ENCODE measurements at places on chromosomes 16 and 17.

- no peak for DNase-seq
Measured at GRCh38 chr16:22322021-22322471, 24.8 kb downstream of the POLR3E start.

DNA sequence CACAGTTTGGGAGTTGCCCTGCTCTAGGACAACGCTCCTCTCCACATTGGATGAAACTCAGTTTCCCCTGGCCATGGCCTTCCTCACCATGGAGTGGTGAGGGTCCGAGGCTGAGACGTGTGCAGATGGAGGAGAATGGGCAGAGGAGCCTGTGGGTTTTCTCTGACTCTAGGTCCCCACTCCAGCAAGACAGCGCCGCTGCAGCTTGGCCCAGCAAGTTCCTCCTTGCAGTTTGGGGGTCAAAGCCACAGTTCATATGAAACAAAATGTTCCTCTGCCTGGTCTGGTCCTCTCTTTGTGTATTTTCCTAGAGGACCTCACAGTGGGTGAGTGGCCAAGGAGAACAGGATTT lies 2.3 kb downstream of the C16orf54 start:
- DNase-seq: no peak

DNA sequence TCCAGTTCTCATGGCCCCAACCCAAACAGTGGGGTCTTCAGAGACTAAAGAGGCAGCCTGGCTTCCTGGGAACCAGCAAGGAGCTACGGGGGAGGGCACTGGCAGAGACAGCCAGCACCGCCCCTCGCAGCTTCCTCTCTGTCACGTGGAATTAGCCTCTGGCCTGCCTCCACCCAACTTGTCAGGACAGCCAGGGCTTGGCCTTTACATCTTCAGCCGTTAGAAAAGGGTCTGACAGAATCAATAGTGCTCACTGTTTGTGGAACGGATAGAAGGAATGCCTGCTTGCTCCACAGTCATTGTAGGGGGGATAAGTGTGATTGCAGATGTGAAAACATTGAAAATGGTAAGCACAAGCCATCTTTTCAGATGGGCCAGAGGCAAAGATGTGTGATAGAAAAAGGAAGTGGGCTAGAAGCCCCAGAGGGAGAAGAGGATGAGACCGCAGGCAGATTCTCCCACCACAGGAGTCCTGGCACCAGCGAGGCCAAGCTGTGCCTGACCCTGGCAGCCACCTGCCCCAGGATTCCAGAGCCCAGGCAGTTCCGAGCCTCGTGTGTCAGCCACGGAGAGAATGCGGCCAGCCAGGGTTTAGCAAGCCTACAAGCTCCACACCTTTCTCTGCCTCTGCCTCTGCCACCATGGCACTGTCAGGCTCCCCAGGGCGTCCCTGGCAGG lies 18.6 kb downstream of the GRIN2C start:
- DNase-seq: no peak

- no peak for DNase-seq
Measured at GRCh38 chr16:30901201-30902028, 5.0 kb downstream of the CTF1 start.

GRCh38 chr17:78130090-78130436 lies 508 bp upstream of the TMC8 start:
- DNase-seq: no peak

GRCh38 chr16:20301840-20302239 lies 25.5 kb downstream of the GP2 start:
- no peak for DNase-seq

- DNase-seq: no peak
Measured at GRCh38 chr17:38452719-38453118, 24.5 kb downstream of the ARHGAP23 start.

DNA sequence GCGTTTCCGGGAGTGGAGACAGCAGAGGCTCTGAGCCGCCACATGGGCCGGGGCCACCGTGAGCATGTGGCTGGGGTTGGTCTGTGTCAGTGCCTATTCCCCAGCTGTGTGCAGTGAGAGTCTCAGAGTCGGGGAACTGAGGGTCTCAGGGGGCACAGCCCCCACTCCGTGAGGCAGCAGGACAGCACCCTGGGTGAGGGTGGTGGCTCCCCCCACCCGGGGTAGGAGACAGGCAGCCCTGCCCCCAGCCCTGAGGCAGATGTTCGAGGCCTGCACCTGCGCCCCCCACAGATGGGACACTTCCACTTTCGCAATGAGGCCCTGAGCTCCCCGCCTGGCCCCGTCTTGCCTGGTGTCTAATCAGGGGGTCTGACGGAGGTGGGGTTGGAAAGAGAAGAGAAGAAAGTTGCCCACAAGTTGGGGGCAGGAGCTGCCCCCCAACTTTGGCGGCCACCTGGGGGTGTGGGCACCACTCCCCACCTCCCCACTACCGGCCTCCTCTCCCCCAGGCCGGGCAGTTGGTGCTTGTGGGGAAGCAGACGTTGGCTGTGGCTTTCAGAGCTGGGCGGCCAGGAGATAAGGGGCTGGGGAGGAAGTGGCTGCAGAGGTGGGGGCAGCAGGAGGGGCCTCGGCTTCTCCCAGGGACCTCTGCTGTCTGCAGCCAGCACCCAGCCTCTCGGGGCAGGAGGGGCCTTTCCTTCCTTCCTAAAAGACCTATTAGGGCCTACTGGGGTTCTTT lies 1.8 kb upstream of the CBFA2T3 start:
- no peak for DNase-seq

DNA sequence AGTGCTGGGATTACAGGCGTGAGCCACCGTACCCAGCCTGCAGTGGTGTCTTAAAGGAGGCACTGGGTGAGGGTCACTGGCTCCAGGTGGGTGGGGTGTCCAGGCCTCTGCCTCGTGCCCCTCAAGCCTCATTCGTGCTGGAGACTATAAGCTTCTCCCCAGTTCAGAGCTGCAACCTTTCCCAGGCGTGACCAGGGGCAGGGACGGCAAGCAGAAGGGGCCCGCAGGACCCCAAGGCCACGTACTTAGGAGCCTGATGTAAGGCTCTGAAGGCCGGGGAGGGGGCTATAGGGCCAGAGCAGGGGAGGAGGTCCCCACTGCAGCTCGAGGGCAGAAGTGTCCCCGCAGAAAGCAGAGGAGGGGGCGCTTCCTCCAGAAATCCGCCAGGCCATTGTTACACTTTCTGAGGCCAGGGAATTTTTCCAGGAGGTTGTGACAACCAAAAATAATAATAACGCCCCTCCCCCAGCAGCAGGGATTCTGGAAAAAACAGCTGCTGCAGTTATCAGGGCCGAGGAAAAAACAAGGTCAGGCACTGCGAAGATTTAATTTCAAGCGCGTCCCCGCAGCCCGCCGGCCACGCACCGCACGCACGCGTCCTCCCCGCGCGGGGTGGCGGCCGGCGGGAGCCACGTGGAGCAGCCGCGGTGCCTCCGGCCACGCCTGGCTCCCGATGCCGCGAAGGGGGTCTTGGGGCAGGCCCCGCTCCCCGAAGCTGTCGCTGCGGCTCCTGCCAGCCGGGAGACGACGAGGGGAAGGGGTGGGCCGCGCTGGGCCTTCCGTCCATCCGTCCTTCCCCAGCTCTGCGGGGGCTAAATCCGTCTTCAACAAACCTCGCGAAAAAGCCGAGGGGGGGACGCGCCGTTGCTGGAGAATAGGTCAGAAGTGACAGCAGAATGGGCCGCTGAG lies 45.8 kb upstream of the SLC38A10 start:
- DNase-seq: no peak

DNA sequence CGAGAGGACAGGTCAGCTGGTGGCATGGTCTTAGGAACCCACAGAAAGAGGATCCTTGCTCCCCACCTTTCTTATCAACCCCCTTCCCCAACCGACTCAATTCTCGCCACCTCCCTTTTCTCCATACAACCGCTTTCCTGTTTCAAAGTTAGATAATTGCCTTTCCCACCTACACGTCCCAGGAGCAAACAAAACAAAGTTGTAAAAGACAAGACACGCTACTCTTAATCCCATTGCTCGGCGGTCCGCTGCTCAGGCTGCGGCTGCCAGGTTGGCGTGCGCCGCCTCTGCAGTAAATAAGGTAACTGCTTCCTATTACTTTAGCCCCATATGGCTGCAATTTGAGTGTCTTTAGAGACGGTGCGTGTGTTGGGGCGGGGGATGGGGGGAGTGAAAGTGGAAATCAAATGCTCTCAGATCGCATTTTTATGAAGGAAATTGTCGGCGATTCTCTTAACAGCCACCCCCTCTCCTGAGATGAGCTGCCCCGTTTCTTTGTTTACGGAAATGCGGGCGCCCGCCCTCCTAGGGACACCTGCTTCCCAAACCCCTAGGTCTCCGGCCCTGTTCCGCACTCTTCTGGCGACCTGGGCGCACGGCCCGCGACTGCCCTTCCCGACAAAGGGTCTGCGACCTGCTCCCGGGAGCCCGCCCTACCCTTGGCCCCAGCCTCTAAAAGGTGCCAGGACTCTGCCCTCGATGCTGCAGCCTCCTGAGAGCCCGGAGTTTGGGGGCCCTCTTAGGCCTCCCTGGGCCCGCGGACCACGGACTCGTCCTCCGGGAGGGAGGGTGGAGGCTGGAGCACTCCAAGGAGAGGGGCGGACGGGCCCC lies 3.7 kb upstream of the CBX8 start:
- no peak for DNase-seq

DNA sequence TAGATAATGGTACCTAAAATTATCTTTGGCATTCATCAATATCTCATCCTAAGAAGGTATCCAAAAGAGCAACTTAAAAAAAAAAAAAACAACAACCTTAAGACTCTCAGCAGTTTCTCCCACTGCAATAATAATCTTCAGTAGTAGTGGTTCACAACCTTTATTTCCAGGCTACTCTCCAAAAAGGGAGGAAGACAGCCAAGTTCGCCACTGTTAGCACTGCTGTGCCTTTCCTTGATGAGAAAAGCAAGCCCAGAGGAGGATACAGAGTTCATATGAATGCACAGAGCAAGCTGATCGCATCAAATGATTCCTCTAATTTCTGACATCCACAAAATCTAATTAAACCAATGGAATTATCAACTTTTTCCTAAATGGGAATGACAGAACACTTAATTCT lies 199.4 kb downstream of the AATF start:
- DNase-seq: no peak

- no peak for DNase-seq
Measured at GRCh38 chr17:60163108-60163784, 13.5 kb downstream of the CA4 start.

DNA sequence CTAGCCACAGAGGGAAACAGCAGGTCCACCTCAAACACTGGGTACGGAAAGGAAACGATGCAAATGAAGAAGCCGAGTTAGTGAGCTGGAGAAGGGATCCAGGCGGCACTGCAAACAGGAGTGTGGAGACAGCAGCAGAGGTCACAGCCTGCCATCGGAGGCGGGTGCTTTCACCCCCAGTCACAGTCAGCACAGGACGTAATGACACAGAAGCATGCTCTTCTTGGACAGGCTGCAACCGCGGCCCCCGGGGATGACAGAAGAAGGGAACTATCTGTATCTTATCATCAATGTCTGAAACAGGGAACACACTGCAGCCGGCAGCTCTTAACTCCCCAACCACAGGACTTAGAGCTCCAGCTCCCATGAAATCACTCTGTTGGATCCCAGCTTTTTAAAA lies 16.1 kb upstream of the SLC38A8 start:
- DNase-seq: no peak

DNA sequence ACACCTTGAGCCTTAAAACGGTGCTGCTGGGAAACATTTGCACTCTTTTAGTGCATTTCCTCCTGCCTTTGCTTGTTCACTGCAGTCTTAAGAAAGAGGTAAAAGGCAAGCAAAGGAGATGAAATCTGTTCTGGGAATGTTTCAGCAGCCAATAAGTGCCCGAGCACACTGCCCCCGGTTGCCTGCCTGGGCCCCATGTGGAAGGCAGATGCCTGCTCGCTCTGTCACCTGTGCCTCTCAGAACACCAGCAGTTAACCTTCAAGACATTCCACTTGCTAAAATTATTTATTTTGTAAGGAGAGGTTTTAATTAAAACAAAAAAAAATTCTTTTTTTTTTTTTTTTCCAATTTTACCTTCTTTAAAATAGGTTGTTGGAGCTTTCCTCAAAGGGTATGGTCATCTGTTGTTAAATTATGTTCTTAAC lies 4.4 kb downstream of the SOX9 start:
- DNase-seq: no peak

GRCh38 chr16:89412811-89413210 lies 77.5 kb downstream of the ANKRD11 start:
- DNase-seq: no peak

DNA sequence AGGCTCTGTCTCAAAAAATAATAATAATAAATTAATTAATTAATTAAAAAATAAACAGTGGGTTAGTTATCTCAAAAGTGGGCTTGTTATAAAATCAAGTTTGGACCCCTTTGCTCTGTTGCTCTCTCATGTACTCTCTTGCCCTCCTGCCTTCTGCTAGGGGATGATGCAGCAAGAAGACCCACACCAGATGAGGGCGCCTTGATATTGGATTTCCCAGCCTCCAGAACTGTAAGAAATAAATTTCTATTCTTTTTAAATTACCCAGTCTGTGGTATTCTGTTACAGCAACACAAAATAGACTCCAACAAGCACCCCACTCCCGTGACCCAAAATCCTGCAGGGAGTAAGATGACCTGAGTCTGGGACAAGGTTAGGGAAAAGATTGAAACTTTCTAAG lies 2.1 kb upstream of the ZNF652 start:
- no peak for DNase-seq

GRCh38 chr16:87165885-87166284 lies 151.3 kb downstream of the C16orf95 start:
- no peak for DNase-seq

DNA sequence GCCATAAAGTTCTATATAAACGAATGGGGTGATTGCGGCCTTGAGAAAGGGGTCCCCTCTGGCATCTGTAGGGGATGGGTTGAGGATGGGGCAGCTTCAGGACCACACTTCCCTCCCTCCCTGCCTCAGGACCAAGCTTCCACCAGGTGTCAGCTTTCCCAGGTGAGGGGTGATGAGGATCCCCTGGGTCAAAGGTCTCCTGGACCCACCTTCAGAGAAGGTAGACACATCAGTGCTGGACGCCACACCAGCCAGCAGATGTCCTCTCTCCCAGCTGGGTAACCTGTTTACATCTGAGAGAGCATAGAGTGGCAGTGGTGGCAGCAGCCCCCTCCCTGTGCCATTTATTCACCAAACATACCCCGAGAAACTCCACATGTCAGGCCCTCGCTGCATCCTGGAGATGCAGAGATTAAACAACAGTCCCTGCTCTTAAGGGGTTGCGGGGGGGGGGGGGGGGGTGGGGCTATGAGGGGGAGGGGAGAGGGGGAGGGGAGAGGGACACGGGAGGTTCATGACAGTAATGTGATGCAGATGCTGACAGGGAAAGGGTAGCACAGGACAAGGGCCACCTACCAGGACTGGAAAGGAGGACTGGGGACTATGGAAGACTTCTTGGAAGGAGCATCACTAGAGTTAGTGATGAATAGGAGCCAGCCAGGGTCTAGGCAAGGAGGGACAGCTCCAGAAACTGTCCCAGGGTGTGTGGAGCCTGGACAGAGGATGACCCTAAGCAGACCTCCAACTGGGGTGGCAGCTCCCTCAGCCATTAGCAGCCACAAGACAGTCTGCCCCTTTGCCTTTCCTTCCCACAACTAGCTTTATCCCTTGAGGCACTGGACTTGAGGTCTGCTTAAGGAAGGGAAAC lies 5.0 kb downstream of the PROCA1 start:
- no peak for DNase-seq

- no peak for DNase-seq
Measured at GRCh38 chr16:21997697-21998480, 3.0 kb downstream of the PDZD9 start.

GRCh38 chr16:8426569-8426968 lies 163.7 kb downstream of the TMEM114 start:
- no peak for DNase-seq
